ENCODE measurements at places on chromosomes 4 and X.

- DNase-seq: no peak
These were observed 240.6 kb downstream of the PABPC4L start for GRCh38 chr4:133960975-133961374.

GRCh38 chr4:11565899-11566298 lies 137.2 kb upstream of the HS3ST1 start:
- no peak for DNase-seq

GRCh38 chr4:24589448-24589847 lies 5.1 kb upstream of the DHX15 start:
- DNase-seq: no peak

DNA sequence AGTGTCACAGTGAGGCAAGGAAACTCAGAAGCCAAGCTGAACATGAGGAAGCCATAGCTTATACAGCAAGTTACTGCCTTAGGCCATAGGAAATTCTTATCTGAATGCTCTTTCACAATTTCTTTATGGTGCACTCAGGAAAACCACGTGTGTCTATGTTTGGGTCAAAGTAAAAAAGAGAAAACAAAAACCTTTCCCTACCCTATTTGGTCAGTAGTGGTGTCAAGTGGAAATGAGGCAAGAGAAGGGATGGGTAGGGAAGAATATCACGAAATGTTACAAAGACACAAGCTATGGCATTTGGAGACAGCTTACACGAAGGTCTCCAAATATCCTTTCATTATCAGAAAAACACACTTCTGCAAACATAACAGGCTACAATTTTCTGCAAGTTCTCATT lies 83.4 kb upstream of the INPP4B start:
- DNase-seq: no peak

- no peak for DNase-seq
These were observed 276.0 kb upstream of the TET2 start for GRCh38 chr4:104870495-104871233.

DNA sequence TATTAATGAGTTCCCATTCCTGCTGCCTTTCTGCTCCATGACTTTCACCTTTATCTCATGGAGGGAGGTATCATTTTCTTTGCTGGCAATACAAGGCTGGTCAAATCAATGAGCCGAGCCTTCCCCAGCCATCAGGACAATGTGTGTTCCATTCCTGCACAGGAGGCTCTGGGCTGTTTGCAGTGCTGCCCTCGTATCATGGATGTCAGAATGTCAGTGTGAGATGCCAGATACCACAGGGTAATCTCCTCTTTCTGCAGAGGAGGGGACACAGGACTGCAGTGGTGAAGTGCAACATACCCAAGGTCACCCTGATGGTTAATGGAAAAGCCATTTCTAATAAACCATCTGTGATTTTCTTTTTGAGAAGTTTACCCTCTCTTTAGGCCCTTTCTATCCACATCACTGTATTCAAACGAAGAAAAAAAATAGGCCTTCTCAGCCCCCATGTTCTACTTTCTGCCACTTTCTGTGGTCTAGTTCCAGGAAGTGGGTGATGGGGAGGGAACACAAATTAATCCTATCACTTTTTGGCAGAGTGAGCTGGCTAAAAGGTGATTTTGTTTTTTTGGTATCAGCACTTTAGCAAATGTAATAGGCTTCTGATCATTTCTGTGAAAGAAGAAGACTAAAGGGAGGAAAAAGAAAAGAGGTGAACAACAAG lies 490.2 kb upstream of the BOD1L1 start:
- DNase-seq: no peak

DNA sequence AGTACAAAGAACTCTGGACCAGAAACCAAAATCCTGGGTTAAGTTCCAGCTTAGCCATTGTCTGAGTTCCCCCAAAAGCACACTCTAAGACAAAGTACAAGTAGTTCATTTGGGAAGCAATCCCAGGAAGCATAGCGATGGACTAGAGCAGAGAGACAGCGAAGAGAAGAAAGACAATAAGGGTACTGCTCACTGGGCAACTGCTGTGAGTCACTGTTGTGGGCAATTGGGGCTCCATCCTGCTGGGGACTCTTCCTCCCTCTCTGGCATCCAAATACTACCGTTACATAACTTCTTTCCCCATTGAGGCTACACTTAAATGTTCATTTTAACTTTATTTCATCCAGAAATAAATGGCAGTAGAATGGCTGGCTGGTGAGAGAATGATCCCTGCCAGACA lies 14.1 kb downstream of the SRPX start:
- no peak for DNase-seq

- no peak for DNase-seq
These were observed 594.1 kb downstream of the GLUD2 start for GRCh38 chrX:121641560-121641959.

DNA sequence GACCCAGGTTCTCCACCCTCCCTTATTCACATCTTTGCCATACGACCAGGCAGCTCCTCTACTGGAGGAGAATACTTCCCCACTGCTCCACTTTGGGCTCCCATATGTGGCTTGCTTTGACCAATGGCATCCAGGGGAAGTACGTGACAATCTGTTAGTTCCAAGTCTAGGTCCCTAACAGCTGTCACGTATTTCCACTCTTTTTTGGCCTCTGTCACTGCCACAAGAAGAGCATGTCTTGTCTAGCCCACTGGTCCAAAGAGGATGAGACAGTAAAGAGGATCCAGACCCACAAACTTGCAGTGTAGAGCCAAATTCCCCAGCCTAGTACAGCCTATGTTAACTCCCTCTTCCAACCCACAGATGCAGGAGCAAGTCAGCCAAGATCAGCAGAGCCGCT lies 49.7 kb upstream of the GATB start:
- DNase-seq: no peak

- peak; percentile 7 for DNase-seq
These were observed 30.7 kb upstream of the ZNF280C start for GRCh38 chrX:130299279-130300009.

GRCh38 chr4:25795566-25796454 lies 67.0 kb downstream of the SEL1L3 start:
- DNase-seq: no peak

DNA sequence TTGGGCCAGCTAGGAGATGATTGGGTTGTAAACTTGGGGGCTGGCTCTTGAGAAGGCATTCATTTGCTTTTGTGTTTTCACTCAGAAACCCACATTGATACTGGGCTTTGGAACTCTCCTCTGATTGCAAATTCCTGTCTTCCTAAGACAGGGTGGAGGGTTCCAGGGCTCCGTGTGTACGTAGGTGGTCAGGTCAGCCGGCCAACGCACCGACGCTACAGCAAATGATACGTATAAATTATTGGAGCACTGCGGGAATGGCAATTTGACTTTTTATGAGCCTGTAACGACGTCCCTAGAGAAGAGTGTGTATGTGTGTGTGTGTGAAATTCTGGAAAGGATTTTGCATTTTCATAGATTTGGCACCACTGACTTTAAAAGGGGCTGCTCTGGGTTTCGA lies 236.9 kb downstream of the SHOX start:
- DNase-seq: no peak

- DNase-seq: no peak
These were observed 9.2 kb downstream of the PWWP3B start for GRCh38 chrX:106177106-106177981.

DNA sequence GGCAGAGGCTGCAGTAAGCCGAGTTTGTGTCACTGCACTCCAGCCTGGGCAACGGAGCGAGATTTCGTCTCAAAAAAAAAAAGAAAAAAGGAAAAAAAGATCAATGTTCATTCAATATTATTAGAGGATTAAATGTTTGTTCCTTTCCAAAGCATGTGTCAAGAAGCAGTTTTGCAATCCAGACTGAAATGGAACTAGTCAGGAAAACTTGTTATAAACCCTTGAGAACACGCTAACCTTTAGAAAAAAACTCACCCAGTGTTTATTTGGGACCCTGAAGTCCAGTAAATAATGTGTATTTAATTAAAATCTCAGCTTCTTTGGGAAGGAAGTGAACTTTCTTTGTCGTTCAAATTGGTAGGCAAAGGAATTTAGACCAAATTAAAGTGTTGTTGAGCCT lies 16.4 kb upstream of the PRSS12 start:
- no peak for DNase-seq

DNA sequence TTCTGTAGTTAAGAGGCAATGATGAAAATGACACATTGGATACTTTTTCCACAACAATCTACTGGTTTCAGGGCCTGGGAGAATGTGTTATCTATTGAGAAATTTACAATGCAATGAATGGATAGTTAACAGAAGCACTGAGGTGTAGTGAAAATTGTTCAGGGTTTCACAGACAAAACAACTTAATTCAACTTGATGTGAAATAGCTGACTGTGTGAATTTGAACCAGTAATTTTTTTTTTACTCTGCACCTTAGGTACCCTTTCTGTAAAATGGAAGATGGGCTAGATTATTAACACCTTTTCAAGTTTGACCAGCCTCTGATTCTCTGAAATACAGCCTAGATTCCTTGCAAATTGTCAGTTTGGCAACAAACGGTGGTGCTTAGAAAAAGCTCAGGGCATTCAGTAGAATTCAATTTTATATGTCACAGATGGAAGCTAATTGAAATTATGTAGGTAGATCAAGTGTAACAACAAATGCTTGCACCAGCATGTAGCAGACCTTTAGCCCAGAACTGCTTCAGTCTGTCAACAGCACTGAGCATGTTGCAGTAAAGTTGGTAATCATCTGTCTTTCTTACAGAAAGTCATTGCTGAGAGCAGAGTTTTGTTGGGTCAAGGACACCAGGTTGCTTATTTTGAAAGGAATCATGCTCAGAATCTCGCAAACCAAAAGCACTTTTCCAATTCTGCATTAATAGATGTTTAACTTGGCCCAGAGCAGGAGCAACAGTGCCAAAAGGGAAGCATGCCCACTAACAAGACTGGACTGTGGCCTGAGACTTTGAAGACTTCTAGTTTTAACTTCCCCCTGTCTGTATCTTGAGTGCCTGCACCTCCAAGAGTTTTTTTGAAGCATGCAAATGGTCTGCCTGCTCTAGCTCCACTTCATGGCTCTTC lies 526.6 kb downstream of the PACRGL start:
- DNase-seq: no peak

GRCh38 chr4:88880501-88881226 lies 176.3 kb downstream of the FAM13A start:
- DNase-seq: peak; percentile 44

GRCh38 chrX:776529-777230 lies 146.1 kb downstream of the SHOX start:
- no peak for DNase-seq

GRCh38 chr4:12924253-12924652 lies 559.9 kb downstream of the RAB28 start:
- no peak for DNase-seq

GRCh38 chrX:74009041-74009440 lies 294.9 kb upstream of the ZCCHC13 start:
- no peak for DNase-seq

GRCh38 chrX:48696301-48696908 lies at the start of gene SUV39H1:
SUV39H1 (plus strand) TSS chrX:48696734; CDS start chrX:48696785, 51 bp downstream.
- DNase-seq: peak; percentile 84

GRCh38 chrX:123834116-123834515 lies 25.7 kb upstream of the XIAP start:
- DNase-seq: no peak

DNA sequence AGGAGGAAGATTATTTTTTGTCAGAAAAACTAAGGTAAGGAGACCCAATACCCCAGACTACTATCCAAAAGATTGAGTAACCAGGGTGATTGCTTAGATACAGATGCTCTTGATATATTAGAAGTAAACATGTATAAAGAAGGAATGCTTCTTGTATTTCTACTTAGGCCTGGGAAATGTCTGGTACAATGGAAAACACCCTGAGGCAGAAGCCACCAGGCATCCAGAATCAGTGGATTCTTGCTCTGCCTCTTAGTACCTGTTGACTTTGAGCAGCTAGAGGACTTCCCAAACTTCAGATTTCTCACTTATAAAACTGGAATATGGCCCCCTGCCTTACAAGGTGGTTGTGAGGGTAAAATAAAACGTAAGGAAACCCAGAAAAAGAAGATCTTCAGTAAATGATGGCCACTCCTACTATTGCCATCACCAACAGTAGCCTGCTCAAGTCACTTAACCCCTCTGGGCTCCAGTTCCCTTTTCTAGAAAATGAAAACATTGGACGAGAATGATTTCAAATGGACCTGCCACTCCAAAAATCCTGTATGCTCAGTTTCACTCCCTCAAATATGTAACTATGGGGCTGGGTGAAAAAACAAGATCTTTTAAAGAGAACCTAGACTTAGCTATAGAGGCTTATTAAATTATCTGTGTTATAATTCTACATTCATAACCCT lies 56.6 kb downstream of the AMELX start:
- DNase-seq: no peak

GRCh38 chrX:118706681-118707080 lies 20.7 kb upstream of the IL13RA1 start:
- DNase-seq: no peak

DNA sequence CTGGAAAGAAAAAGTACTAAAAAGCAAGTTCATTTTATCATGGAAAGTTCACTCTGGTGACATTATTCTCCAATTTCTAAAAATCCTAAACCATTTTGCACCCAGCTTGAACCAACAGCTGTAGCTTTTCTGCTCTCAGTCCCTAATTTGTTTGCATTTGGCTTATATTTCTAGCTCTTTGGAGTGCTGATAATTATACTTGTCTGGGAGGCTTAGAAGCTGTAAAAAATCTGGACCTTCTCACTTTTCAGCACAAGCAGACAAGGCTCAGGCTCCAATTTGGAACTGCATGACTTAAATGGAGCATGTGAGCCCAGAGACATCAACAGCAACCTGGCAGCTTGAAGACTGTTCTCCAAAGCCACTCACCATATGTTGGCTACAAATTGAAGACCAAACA lies 170.9 kb upstream of the PCDH18 start:
- DNase-seq: peak; percentile 13

DNA sequence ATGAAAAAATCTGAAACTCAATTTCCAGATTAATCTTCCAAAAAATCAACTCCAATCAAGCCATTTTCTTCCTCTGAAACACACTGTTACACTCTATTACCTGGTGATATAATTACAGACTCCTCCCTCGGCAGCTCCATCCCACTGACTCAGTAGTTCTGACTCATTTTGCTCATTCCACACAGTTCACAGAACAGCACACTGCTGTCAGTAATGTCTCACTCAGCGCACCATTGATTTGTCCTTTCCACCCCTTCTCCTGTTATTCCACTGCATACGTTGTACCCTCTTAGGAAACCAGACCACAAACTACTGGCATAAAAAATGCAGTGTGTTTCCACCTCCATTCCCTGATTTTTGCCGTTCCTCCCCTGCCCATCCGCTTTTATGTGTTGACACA lies 212.7 kb downstream of the SLIT2 start:
- no peak for DNase-seq

DNA sequence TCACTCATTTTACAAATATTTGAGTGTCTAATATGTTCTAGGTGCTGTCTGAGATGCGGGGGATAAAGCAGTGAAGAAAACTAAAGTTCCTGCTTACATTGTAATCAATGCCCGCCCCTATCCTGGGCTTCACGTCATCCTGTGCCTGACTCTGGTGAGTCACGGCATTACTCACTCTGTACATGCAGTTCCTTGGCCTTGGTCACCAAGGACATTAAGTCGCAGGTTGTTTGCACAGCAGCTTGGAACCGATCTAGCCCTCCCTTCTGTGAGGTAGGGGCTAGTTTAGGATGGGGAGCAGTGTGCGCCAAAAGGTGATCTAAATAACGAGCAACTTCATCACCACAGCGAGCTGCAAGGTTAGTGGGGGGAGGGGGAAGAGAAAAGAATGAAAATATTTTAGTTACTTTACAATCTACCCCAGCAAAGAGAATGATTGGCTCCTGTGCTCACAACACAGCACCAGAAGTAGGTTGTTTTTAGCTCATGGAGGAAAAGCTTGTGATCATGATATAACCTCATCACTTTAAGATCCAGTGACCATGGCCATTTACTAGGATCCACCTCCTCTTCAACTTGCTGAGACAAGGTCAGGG lies 48.0 kb upstream of the HDAC8 start:
- DNase-seq: no peak
